Suppressor macrophage treated with lipopolysaccharide for 4 hours (primary cell): ENCODE measurements at places on chromosomes 11 and 22.

DNA sequence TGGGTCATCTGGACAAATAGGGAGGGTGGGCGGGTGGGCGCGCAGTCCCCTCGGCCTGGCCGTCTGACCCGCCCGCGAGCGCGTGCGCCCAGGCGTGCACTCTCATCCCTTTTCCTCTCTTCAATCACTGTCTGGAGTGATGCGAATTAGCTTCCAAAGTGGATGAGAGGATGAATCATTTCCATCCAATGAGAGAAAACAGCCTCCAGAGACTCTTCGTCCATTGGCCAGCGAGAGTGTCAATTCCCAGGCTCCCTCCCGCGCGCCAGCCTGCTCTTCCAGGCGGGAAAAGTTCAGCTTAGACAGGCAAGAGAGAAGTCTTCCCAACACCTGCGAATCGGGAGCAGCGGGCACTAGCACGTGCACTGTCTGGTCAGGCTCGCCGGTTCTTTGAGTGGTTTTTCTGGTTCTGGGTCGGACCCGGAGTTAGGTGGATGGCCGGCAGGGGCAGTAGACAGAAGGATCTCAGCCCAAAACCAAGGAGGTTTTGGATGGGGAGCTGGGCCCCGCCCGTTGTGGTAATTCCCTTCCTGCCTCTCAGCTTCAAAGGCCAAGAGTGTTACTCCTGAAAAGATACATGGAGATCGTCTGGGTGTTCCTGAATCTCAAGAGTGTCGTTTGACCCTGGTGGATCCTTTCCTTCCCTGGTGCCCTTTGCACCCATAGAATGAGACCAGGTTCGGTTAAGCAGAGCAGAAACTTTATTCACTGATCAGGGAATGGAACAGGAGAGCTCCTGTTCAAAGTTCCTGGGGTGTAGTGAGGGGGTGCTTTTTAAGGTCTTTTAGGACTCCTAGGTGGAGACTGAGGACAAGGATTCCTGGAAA lies 33.4 kb upstream of the GLYATL1 start:
- no peak for DNase-seq

- DNase-seq = peak; percentile 11
These were observed 160.9 kb downstream of the ADAMTS15 start for GRCh38 chr11:130609121-130610035.

GRCh38 chr11:126113963-126114362 lies 51.3 kb upstream of the CDON start:
- DNase-seq = no peak

- no peak for DNase-seq
These were observed 10.4 kb upstream of the PPARA start for GRCh38 chr22:46139895-46140350.

DNA sequence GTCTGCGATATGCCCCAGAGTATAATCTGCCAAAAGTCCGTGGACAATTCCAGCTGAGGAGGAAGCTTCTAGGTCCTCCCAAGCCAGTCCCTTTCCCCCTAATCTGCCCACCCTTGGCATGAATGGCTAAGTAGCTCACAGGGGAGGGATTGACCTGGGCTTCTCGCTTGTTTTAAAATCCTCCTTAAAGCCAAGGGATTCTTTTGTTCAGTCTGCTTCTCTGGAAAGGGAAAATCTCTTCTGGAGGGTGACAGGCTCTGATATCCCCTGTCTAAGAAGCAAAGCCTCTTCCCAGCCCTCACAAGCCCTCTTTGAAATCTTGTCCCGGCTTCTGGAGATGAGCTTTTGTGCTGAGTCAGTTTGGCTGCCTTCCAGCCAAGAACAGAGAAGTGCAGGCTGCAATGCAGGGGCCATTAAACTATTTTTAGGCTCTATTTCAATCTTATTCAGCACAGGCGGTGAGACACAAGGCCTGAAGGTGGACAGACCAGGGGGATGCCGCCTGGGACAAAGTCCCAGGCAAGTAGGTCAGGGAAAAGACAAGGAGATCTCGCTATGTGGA lies 23.9 kb downstream of the NEFH start:
- peak; percentile 34 for DNase-seq

DNA sequence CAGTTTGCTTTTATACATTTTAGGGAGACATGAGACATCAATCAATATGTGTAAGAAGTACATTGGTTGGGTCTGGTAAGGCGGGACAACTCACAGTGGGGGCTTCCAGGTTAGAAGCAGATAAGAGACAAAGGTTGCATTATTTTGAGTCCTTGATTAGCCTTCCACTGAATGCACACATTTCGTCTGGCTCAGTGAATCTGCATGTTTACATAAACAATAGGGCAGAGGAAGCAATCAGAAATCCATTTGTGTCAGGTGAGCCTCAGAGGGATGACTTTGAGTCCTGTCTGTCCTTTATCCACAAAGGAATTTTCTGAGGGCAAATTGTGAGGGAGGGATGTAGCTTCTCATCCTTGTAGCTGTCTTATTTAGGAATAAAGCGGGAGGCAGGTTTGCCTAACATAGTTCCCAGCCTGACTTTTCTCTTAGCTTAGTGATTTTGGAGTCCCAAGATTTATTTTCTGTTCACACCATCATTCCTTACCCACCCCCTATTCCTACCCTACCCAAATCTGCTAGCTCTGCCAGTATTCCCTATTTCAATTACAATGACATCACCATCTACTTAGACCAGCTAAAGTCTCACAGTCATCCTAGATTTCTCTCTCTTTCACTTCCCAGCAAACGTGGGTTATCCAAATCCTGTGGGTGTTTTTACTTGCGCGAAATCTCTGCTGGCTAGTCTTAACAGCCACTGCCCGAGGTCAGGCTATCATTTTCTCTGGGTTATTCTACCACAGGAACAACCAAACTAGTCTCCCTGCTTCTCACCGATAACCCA lies 2.9 kb downstream of the SC5D start:
- DNase-seq = peak; percentile 51

GRCh38 chr11:123040111-123040432 lies 21.9 kb downstream of the HSPA8 start:
- no peak for DNase-seq

- no peak for DNase-seq
These were observed 16.9 kb downstream of the MYRF start for GRCh38 chr11:61769169-61769920.

- DNase-seq = no peak
These were observed 10.0 kb downstream of the RHOG start for GRCh38 chr11:3830730-3831129.

- DNase-seq = no peak
These were observed 58.2 kb downstream of the COMMD9 start for GRCh38 chr11:36230779-36231699.

DNA sequence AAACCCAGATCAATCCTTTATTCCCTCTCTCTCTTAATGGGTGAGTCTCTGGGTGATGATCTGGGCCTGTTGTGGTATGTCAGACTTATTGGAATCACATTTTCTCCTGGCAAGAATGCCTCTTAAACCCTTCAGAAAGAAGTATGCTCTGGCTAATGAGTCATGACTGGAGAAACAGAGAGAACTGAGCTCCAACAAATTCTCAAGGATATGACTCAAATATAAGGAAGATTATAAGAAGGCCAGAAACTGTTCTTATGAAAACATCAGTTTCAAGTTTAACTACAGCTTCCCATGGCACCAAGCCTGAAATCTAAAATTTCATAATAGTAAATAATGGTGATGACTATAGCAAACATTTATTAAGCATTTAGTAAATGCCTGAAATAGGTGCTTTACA lies 83.9 kb downstream of the OR5AK2 start:
- DNase-seq = peak; percentile 38

- DNase-seq = no peak
These were observed 41.3 kb downstream of the PPP6R3 start for GRCh38 chr11:68501813-68502212.

DNA sequence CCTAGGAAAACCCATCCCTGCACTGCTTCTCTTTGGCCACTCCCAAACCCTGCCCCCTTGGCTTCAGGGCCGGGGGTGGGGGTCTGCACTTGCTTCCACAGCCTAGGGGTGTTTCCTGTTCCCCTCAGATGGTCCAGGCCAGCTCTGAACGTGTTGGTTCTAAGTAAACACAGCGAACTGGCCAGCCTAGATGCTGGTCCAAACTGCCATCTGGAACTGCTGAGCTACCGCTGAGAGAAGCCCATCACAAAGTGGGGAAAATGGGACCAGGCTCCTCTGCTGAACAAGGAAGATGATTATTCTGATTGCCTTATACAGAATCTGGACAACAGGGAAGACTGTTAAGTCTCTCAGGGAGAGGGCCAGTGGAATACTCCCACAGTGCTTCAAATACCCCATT lies 23.5 kb upstream of the YPEL1 start:
- no peak for DNase-seq

- no peak for DNase-seq
These were observed 104.7 kb downstream of the TBC1D22A start for GRCh38 chr22:46867106-46867505.

DNA sequence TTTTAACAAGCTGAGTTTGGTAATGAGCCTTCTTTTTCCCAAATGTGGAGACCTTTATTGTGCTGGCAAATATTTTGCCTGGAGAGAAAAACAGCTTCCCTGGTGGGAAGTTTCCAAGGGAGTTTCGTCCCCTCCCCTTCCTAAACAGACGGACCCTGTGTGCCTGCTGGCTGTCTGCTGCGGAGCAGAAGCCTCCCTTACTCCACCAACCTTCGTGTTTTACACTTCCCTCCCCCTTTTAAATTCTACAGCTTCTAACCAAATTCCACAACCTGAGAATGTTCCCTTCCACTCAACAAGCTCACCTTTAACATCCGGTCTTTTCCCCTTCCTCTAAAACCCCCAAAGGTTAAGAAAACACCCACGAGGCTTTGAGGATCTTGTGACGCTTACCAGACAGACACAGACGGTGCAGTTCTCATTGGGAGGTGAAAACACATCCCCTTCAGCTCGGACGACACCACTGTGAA lies 17.1 kb downstream of the VWCE start:
- DNase-seq = no peak

DNA sequence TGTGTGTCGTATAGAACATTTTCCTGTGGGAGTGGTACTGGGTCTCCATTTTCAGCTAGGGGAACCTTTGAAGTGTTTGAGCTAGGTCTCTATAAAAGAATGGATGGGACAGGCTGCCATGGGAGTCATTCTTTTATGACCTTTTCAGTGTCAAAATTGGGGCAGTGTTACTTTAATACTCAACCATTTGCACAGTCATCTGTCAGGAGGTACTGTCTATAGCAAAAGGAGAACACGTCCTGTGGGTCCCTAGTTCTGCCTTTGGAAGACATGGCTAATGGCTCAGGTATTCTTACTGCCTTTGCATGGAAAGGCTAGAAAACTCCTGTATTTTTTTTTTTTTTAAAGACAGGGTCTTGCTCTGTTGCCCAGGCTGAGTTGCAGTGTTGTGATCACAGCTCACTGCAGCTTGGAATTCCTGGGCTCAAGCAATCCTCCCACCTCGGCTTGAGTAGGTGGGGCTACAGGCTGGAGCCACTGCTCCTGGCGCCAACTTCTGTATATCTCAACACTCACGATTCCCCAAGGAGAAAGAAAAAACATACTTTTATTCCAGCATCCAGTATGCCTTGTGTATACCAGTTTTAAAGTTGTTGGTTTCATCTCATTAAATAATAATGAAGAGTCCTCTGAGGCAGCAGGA lies 2.1 kb upstream of the ATF4 start:
- no peak for DNase-seq

GRCh38 chr11:117188620-117189081 lies 10.1 kb downstream of the SIDT2 start:
- peak; percentile 48 for DNase-seq

DNA sequence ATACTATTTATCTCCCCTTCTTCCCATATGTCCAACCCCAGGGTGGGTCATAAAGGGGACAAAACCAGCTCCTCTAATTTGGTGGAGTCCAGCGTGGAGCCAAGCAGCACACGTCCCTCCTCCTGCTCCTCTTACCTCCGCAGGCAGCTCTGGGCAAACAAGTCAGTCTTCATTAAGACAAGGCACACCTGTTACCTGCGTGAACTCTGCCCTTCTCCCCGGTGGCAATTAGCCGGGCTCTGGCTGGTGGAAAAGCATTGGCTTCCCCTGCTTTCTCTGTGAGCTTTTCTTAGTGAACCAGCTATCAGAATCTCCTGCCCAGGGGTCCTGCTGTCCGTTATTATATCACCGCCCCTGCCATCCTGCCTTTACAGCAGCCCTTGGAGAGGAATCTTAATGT lies 418.7 kb upstream of the CADM1 start:
- no peak for DNase-seq

DNA sequence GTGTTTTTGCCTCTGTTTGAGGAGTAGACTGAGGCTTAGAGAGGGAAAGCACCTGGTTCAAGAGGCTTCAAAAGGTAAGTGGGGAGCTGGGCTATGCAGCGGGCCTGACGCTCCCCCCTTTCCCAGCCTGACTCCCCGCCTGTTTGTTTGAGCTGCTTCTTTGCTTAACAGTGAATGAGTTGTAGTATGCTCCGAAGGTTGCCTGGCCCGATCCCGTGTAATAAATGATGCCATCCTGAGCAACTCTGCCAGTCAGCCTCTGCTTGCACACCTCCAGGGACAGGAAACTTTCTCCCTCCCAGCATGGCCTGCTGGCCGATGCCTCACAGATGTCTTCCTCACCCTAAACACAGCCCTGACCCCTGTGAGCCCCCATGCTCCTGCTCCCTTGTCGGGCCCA lies 45.5 kb upstream of the TTLL12 start:
- DNase-seq = no peak

GRCh38 chr11:38948392-38948791 lies 2350.4 kb upstream of the RAG2 start:
- DNase-seq = no peak

DNA sequence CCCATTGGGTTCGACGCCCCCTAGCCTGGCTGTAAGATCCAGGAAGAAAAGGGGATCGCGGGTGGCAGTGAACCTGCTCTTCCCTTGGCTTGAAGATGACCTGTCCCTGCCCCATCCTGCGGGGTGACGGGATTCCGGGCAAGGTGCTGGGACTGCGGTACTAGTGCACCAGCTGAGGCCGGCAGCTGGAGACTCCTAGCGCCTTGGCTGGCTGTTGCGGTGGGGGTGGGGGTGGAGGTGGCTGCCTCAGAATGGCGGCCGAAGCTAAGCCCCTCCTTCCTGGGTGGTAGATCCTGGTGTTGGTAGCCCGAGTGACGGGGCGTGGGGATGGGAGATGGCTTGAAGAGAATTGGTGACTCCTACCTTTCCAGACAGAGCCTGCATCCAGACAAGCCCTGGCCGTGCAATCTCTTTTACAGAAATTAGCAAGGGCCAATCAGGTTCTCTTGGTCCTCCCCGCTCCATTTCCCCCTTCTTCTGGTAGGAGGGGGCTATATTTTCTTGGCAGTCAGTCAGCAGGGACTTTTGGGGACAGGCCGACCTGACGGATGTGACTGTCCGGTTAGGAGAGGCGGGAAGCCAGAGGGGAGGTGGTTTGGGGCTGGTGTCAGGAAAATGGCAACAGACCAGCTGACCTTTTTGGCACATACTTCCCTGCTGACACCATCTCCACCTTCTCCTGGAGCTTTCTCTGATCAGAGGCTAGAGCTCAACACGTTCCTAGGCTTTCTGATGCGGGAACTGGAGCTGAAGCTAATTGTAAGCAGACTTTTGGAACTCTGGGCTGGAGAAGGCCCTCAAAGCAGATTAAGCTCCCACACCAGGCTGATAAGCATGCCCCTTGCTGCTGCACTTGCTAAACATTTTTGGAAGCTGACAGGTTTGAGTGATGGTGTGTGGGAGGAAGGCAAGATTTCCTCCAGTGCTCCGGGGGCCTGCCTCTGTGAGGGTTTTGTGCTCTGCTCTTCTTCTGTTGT lies 2.0 kb downstream of the NAV2 start:
- DNase-seq = peak; percentile 32
